ENCODE measurements at places on chromosomes 12 and 14.
A peak's percentile ranks its signal among the peaks of the same experiment; 100 is the strongest.

DNA sequence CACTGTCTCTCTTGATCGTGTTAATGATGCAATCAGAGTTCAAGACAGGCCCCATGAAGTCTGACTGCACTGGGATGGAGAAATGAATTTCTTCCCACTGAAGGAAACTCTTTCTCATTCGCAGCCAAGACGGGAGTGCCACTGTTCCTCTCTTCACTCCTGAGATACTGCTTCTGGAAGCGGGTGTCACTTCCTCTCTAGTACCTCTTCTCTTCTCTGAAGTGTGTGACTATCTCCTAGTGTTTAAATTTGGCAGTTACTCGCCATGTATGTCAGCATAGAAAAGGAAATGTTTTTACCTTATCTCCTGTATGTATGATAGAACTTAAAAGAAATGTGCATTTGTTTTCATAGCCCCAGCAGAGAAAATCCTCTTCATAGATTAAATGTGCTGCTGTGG, 215.2 kb downstream of the ANO6 start:
- no peak for DNase-seq

DNA sequence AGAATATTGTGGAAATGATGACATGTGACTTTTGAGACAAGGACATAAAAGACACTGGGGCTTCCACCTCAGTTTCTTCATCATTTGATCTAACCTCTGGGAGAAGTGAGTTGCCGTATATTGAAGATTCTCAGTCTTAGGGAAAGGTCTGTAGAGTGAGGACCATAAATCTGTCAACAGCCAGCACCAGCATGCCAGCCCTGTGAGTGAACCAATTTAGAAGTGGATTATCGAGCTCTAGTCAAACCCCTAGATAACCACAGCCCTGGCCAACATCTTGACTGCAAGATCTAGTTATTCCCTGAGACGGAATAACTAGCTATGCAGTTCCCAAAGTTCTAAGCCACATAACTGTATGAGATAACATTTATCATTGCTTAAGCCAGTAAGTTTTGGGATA, 108.8 kb upstream of the PTPRR start:
- DNase-seq: no peak

GRCh38 chr14:45810152-45810872, 557.3 kb upstream of the MIS18BP1 start:
- DNase-seq: no peak

DNA sequence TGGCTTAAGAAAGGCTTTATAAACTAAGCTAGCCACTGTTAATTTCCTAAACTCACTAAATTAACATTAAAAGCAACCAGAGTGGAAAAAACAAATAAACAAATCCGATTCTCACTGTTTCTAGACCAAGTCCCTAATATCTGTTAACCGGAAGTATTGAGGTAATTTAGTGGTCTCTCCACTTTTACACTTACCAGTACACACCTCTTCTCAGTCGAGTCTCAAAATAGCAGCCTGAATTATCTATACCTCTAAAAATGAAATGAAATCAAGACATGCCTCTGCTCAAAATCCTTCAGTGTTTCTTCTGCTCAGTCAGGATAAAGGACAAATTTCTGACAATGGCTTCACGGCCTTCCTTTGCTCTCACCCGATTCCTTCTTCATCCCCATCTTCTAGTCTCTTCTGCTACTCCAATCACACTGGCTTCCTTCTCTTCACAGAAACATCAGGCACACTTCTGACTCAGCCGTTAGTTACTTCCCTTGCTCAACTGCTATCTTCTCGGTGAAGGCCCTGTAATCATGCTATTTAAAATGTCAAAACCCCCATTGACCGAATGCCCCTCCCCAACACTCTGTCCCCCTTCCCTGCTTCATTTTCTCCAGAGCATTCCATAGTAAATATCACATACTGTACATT, 161.3 kb downstream of the KITLG start:
- no peak for DNase-seq

GRCh38 chr12:87182696-87183233, 846.4 kb downstream of the C12orf50 start:
- no peak for DNase-seq

GRCh38 chr14:55389330-55389729, 22.3 kb downstream of the ATG14 start:
- DNase-seq: no peak

- no peak for DNase-seq
Measured at GRCh38 chr14:55547650-55548315, 32.2 kb upstream of the KTN1 start.

DNA sequence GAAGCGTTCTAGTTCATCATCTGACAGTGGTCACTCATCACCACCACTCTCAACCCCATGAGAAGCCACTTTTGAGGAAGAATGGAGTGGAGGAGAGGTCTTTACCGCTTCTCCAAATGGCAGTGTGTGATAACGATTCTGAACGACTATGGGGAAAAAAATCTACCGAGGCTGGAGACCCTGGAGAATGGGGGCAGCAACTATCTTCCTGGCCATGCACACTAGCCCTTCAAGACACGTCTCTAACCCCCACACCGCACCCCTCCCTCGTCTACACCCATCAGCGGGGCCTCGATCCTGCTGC, 365 bp downstream of the ING4 start:
- DNase-seq: no peak

DNA sequence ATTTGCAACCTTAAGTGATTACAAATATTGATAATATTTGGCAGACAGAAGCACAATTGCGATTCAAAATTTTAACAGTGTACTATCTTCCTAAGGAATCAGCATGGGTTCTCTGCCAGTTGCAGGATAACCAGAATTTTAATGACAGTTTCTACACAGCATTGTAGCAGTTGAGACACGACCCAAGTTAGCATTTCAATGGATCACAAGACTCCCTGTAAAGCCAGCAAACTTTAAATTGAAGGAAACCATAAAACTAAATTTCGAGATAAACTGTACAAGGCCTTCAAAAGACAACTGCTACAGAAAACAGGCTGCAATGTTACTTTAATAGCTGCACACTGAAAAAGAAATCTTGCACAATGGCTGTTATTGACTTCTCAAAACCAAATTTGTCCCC, 154.9 kb downstream of the MED13L start:
- DNase-seq: no peak

- no peak for DNase-seq
Measured at GRCh38 chr12:54954801-54955200, 29.8 kb downstream of the TESPA1 start.

- DNase-seq: peak; percentile 29
Measured at GRCh38 chr12:80472911-80473500, 29.0 kb downstream of the PTPRQ start.

GRCh38 chr12:15979096-15980092, 68.3 kb downstream of the DERA start:
- DNase-seq: no peak

DNA sequence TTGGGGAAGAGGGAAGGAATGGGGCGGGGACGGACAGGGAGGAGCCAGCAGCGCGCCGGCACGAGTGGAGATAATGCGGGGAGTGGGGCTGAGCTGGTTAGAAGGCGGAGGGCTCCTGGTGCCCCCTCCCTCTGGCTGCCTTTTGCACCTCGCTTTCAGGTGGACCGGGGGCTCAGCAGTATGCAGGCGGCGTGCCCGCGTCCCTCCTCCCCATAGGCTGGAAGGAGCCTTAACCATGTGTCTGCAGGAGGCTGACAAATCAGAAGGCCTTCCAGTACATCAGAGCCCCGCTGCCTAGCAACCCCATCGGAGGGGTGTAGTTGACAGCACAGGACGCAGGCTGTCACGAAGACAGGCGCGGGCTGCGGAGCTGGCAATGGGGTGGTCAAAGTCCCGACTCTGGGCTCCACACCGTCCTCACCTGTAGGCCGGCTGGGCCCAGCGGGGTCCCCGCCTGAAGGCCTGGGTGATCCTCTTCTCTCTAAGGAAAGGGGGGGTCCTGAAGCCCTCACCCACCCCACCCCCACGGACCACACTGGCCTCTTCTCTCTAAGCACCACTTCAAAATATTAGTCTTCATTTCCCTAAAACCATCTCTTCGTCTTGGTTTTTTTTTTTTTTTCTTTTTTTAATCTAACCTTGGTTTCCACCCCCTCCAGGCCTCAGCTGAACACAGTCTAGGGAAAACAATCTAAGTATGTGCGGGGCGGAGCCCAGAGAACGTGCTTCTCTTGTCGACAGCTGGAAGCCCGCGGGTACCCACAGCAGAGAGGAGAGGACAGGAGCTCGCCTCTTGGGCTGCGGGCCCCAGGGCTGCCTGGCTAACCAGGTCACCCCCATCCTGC, 44.5 kb downstream of the KDM2B start:
- DNase-seq: peak; percentile 86

DNA sequence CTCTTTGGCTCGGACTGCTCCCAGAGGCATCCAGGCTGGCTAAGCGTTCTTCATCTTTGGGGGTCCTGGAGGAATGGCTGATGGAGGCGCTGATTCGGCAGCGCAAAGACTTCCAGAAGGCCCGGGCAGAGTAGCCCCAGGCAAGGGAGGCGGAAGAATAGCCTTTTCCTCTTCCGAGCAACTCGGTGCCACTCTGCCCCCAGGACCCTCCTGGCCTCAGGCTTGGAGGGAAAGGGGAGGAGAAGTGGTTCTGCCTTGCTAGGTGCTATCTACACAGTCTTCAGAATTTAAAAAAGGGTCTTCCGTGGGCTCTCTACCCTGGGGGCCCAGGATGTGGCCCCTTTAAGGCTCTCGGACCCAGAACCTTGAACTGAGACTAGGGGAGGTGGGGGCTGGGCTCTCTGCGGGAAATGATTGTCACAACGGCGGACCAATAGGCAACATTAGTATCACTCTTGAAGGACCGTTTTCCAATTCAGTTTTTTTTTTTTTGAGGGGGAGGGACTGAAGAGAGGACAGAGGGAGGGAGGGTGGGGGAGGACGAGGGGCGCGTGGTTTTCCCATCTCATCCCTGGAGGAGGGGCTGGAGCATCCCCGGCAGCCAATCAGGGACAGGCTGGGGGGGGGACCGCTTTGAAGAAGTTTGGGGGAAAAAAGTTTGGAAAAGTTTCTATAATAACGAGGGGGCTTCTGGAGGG, at the start of gene NFATC4:
TSS of gene NFATC4 (plus strand) at position 671 of the 698 bp plus-strand sequence. CDS start 157 bp downstream, outside the sequence.
- DNase-seq: peak; percentile 95

DNA sequence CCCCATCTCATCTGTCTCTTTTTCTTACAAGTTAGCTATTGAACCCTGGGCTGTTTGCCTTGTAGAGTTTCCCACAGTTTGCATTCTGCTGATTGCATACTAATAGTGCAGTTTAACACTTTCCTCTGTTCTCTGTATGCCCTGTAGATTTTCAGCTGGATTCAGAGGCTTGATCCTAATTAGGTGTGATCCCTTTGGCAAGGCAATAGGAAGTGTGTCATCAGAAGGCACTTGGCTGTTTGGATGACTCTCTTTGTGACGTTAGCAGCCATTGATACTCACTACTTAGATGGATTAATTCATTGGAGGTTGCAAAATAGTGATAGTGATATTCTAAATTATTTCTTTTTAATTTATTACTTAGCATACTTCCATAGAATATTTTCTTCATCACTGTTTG, 33.6 kb downstream of the FUT8 start:
- DNase-seq: no peak

DNA sequence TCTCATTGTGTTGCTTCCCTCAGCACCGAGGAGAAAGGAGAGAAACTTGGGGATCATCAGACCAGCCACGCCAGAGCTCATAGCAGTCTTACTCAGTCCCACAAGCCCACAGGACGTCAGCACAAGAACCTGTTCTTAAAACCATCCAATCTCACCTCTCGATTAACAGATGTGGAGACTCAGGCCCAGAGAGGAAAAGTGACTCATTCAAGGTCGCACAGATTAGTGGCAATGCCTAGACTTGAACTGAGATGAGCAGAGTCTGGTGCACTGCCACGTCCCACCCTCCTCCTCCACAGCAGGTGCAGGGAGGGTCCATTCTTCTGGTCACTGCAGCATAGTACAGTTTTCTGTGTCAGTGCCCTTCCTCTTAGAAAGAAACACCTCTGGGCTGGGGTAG, 154.9 kb upstream of the PZP start:
- DNase-seq: no peak

GRCh38 chr14:63011623-63012022, 33.6 kb downstream of the KCNH5 start:
- no peak for DNase-seq

DNA sequence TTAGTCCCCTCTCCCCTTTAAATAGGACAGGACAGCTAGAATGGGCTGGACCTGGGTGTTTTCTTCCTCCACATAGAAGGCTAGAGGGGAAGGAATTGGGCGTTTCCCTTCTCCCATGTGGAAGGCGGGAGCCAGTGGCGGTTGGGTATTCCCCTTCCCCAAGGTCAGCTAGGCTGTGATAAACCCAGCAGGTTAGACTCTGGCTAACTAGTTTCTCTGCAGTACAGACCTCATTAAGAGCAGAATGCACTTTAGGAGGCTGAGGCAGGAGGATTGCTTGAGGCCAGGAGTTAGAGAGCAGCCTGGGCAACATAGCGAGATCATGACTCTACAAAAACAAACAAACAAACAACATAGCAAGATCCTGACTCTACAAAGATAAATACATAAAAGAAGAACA, 92.6 kb downstream of the BEGAIN start:
- DNase-seq: no peak

GRCh38 chr12:130198026-130198662, 35.9 kb downstream of the FZD10 start:
- DNase-seq: no peak

GRCh38 chr12:20489645-20490044, 121.3 kb downstream of the PDE3A start:
- DNase-seq: no peak

- no peak for DNase-seq
Measured at GRCh38 chr12:10719482-10719881, 3.6 kb downstream of the YBX3 start.

- peak; percentile 13 for DNase-seq
Measured at GRCh38 chr14:51576117-51576430, 75.6 kb upstream of the FRMD6 start.

- DNase-seq: no peak
Measured at GRCh38 chr12:40168868-40169267, 55.9 kb upstream of the LRRK2 start.

DNA sequence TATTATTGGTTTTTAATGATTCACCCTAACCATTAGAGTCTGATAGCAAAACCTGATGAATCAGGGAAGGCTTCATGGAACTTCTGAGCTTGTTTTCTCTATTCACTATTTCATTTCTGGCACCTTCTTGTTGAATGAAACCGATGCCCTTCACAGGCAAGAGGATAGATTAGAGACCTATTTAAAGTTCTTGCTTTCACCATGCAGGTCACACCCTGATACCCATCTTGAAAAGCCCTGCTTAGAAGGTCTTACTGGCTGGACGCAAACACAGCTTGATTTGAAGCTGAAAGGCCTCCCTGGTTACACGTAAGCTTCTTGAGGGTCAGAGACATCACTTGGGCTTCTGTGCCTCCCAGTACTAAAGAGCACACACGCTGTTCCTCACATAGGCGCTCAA, 29.2 kb downstream of the TMEM229B start:
- no peak for DNase-seq

Data from skin of body (tissue), 3 donors.